ENCODE measurements at places on chromosomes 16 and 17. TPM values are rescaled to one million over a fixed set of nuclear protein-coding genes. Genes with fewer than 3 reads are reported as not detected.

Gene HCFC1R1
- total RNA-seq, result 61.1 TPM

Gene CD300LF
- not detected for total RNA-seq

Gene PRAC2
- not detected for total RNA-seq

Gene TBC1D3
- not detected for total RNA-seq

Gene PLLP
- total RNA-seq, result 38.3 TPM

Gene CKLF
- 293 TPM for total RNA-seq

Gene ST6GALNAC1
- total RNA-seq, result 52.4 TPM

Gene SNX20
- total RNA-seq, result not detected

Gene NHLRC4
- total RNA-seq, result not detected

Gene MRTFB
- 69.5 TPM for total RNA-seq

Gene C17orf50
- total RNA-seq, result not detected

Gene DOC2A
- 18.0 TPM for total RNA-seq
